ENCODE measurements at places on chromosomes 5 and 9. TPM values are rescaled to one million over a fixed set of nuclear protein-coding genes. Genes with fewer than 3 reads are reported as not detected.
A peak's percentile ranks its signal among the peaks of the same experiment; 100 is the strongest.

DNA sequence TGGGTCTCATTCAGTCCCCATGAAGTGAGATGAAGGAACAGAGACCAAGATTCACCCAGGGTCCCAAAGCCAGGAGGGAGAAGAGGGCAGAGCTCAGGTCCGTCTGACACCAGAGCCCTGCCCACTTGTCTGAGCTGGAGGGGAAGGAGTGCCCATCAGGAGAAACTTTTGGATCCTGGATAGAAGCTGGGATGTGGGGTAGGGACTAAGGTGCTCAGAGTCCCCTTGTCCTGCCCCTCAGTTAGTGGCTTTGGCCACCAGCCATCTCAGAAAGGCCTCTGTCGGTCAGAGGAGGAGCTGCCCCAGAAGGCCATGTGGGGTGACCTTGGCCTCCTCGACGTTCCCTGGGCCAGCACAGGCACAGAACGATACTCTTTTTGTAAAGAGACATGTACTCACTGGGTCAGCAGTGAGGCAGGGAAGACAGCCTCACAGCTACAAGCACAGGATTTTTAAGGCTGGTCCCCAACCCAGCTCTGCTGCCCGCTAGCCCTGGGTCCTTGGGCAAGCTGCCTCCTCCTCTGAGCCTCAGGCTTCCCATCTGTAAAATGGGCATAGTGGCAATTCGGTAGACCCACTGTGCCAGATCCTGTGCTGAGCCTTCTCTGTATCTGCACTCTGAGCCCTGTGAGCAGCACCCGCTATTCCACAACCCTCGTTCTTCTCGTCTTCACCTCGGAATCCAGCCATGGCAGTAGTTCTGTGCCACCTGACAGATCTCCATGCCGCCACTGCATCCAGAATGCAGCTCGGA, 49.4 kb downstream of the C9orf50 start:
- DNase-seq, result no peak

GRCh38 chr5:141510850-141511601, 22.1 kb downstream of the PCDHGC5 start:
- DNase-seq, result no peak

- DNase-seq, result no peak
Measured at GRCh38 chr5:1535646-1536045, 11.9 kb upstream of the LPCAT1 start.

- DNase-seq, result no peak
Measured at GRCh38 chr9:13146840-13147239, 132.7 kb downstream of the MPDZ start.

DNA sequence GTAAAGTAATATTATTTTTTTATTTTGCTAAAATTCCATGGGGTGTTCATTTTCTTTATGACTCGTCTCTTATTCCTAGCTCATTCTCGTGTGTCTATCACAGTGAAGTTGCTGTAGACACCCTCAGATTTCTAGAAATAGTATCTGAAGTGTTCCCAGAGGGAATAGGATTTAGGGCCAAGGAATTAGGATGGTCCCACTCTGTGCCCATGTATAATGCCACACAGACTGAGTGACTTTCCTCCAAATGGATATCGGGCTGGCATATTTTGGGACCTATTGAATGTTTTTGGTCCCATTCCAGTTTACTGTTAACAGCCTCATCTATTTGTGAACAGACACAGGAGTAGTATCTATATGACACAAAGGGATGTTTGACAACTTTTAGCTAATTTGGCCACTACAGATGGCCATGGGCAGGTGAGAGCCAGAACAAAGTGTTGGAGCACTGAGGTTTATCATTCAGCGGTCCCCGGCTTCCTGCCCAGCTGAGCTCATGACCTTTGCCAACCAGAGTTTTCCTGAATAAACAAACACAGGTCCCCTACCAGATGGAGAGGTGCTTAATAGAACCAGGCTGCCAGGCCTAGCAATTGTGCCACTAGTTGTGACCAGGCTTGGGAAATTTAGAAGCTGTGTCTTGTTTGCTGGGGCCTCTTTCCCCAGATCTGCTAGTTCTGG, 46.9 kb downstream of the MAP1B start:
- DNase-seq, result peak; percentile 88

GRCh38 chr5:147687118-147687517, 95.4 kb downstream of the JAKMIP2 start:
- no peak for DNase-seq

DNA sequence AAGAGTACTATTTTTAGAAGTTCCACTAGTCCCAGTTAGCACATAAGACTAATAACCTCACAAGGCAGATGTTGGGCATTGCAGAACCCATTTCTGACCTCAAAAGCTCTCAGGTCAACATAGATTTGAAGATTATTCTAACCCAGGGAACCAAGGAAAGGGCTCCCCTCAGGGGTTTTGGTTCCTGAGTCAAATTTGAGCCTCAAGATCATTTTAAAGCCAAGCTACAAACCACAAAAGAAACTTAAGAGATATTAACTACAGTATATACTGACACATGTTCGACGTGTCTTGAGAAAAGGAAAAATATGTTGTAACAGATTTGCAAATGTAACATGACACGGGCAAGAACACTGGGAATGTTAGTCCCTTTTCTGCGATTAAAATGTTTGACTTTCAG, 88.6 kb downstream of the GNAQ start:
- DNase-seq, result no peak

GRCh38 chr5:163503106-163504078, 2.0 kb upstream of the MAT2B start:
- peak; percentile 84 for DNase-seq

KCNV2 gene
- not detected for total RNA-seq

GRCh38 chr5:101346447-101346846, 443.4 kb upstream of the ST8SIA4 start:
- no peak for DNase-seq

EIF4E1B gene
- not detected for total RNA-seq

DNA sequence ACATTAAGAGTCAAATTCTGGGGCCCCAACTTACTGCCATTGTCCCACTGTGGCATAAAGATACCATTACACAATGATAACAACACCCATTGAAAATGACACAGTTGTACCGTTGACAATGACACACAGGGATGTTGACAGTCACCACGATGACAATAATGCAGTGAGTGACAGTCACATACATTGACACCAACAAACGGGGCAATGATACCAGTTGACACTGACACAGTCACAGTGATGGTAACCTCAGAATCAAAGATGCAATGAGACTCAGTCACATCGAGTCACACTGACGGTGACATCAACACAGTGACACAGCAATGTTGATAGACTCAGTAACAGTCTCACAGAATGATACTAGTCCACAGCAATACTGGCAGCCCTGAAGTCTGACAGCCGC, 16.9 kb downstream of the CNTFR start:
- DNase-seq, result no peak

SLC6A19 gene
- not detected for total RNA-seq

NUTM2G gene
- total RNA-seq, result not detected
